ENCODE measurements at places on chromosomes 3 and 15. TPM values are rescaled to one million over a fixed set of nuclear protein-coding genes. Genes with fewer than 3 reads are reported as not detected.

- DNase-seq = no peak
Measured at GRCh38 chr3:48456456-48456855, 9.9 kb downstream of the ATRIP start.

DNA sequence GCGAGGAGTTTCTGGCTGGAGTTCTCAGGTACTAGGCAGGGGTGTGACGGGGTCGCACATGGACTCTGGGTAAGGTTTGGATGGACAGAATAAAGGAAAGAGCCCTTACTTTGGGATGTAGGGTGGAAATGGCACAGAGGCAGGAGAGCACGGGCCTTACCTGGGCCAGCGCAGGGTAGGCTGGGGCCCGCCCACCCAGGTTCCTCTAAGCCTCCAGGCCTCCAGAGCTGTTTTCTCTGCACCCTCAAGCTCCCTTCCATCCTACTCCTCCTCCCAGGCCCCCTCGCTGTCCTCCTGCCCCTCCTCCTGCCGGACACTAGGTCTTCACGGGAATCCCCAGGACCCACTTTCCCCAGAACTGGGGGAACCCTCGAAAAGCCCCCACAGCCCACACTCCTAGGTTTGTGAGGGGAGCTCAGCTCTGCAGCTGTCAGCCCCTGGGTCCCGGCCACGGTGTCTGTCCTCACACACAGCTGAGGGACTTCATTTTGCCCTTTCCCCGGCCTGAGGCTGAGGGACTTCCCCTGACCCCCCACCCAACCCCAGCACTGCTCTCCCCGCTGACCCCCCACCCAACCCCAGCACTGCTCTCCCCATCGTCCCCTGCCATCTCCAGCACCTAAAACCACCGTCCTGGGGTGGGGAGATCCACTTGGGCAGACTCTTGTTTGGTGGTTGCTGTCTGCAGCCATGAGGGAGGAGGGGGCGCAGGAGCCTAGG, 53.0 kb upstream of the PCSK6 start:
- DNase-seq = no peak

DNA sequence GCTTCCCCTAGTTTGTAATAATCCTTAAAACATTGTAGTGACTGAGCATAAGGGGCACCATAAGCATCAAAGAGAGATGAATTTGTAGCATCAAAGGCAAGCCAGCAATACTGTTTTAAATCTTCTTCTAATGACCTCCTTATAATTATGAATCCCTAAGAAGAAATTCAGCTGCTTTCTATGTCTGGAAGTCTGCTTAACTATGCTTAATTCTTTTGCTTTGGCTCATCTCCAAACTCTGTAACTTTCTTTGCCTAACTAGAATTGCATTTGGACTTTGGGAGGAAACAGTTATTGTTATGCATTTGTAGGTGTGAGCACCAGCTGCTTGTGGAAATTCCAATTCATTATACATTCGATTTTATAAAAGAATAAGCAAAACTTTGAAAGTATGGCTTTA, 117.7 kb upstream of the SPATA16 start:
- no peak for DNase-seq

- DNase-seq = no peak
Measured at GRCh38 chr3:189460511-189460910, 170.7 kb upstream of the TP63 start.

- DNase-seq = no peak
Measured at GRCh38 chr3:96434651-96435050, 379.7 kb upstream of the EPHA6 start.

DNA sequence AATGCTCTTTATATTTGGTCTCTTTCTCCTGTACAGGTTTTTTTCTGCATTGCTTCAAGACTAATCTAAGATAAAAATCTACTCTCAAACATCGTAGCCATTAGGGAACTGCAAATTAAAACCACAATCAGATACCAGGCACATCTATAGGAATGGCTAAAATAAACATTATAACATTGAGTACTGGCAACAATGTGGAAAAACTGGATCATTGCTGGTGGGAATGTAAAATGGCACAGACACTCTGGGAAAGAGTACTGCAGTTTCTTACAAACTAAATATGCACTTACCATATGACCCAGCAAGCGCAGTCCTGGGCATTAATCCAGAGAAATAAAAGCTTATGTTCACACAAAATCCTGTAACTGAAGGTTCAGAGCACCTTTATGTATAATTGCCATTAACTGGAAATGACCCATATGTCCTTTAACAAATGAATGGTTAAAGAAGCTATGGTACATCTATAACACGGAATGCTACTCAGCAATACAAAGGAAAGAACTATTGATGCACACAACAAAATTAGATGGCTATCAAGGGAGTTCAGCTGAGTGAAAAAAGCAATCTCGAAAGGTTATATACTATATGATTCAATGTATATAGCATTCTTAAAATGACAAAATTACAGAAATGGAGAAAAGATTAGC, 6.3 kb downstream of the ABCC5 start:
- no peak for DNase-seq

GRCh38 chr3:23271876-23272741, 69.0 kb downstream of the UBE2E2 start:
- no peak for DNase-seq

DNA sequence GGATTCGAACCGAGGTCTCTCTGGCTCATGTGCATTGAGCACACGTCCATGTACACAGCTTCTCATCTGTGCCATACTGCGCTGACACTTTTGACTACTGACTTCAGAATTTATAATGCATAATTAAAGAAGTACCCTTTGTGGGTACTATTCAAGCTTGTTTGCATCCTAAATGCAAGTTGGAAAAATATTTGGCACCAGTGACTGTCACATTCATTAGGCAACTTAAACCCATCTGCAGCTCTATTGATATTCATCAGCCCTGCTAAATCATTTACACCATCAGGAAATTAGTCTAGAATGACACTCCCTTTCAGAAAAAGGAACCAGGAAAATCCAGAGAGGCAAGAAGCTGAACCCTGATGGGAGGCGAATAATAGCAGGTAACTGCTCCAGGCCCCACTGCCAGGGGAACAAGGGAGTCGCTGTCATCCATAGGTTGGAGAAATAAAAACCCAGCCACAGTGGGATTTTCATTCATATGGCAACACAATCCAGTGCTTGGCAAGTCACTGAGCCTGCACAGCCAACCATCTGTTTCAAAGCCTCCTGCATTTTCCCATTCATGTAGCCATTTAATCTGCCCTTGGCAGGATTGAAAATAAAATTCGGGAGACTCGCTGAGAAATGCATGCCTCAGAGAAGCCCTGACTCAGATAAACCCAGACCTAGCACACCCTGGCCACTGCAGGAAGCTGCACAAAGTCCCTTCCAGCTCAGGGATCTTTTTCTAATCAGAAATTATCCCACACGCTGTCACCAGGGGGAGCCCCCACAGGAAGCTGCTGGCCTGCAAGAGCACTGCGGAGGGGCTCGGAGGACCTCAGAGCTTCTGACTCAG, 103.0 kb upstream of the VEPH1 start:
- DNase-seq = peak; percentile 34

DNA sequence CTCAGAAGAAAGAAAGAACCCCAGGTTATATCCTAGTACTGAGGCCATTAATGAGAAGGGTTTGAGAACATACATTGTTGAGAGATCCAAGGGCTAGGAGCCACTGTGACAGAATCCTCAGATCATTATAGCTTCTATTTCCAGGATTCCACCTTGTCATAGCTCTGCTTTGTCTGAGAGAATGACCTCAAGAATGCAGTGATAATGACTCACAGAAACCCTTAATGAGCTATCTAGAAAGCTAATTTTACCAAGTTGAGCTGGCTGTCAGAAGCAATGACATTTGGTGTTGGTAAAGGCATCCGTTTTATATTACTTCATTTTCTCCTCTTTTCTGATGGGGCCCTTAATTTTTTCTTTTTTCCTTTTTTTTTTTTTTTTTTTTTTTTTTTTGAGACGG, 10.9 kb downstream of the TRIP4 start:
- no peak for DNase-seq

DNA sequence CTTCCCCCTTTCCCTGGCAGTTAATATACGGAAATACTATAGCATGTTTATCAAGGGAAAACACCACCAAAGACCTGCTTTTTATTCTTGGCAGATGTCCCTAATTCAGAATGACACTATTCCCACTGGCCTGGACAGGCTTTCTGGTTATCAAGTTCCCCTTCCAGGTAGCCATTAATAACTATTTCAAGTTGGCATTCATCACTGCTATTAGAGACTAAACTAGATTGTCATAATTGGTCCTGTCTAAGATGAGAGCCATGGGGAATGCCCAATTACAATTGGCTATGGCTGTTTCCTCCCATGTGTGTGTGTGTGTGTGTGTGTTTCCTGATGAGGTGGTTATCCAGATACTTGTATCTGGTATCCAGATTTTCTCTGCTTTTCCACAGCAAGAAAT, 608.1 kb downstream of the SQOR start:
- no peak for DNase-seq

The FGD5 gene
- 3.4 TPM for total RNA-seq

The TM2D3 gene
- 51.2 TPM for total RNA-seq

The SGO1 gene
- total RNA-seq = 9.6 TPM

The FBXO22 gene
- 38.1 TPM for total RNA-seq

The TMEM207 gene
- not detected for total RNA-seq
